ENCODE measurements at places on chromosomes 12 and 14. TPM values are rescaled to one million over a fixed set of nuclear protein-coding genes. Genes with fewer than 3 reads are reported as not detected.

Gene KRT72
- not detected for total RNA-seq

DNA sequence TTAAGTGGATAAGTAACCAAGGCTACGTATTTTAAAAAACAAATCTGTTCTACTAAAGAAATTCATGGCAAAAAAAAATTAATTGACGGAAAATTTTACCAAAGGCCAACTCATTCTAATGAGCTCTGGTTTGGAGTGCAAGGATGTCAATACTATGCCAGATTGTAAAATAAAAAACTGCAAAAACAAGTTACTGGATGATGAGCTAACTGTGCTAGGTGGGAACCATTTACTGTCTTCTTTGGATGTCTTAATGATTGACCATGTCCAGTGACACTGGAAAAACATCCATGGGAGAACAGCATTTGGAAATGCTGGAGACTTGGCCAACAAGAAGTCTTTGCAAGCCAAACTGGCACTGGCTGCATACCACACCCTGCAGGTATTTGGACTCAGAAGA, 41.6 kb downstream of the KITLG start:
- DNase-seq: no peak

DNA sequence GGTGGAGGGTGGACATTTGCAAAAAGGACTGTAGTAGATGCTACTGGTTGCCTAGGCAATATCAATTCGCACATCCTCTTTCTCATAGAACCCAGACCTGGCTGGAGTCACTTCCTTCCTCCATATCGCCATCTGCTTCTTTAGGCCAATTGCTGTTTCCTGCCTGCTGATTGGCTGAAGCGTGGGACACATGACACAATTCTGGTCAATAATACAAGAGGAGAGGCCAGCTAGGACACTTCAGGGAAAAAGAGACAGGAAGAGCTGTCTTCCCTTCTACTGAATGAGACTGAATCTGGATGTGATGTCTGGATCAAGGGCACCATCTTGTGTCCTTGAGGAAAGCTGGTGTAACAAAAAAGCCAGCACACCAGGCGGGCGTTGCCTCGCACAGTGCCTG, 53.8 kb downstream of the TRPV4 start:
- DNase-seq: no peak

Gene YARS2
- 43.1 TPM for total RNA-seq

Gene ARHGEF25
- 64.1 TPM for total RNA-seq

DNA sequence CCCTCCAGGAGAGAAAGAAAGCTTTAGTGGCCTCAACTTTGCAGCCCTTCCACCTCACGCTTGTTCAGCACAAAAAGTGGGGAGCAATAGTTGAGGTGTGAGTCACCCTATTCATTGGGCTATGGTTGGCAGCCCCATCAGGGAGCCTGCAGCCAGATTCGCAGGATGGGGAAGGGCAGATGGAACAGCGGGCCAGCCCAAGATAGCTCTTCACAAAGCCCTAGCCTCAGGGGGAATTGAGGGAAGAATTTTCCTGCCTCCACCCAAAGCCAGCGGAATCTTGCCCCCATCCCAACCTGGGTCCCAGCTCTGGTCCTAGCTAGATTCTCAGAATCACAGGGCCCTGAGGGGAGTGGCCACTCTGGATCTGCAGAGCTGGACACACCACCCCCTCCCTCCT, 3.6 kb upstream of the KRT5 start:
- DNase-seq: no peak

Gene ALDH2
- total RNA-seq: 13.0 TPM

Gene APOF
- not detected for total RNA-seq

DNA sequence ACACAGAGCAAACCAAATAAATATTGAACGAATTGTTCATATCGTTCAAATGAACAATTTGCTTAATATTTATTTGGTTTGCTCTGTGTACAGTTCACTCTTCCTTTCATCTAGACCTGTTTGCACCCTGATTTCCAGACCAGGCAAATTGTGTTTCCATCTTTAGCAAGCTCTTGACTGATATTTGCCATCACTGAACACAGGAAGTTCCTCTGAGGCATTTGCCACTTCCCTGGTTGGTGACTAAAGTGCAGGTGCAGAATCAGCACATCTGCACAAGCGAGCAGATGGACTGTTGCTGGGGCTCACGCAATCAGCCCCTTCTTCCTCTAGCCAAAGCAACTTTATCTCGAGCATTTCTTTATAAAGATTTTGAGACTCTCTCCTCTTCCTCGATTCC, 112.9 kb downstream of the DAAM1 start:
- DNase-seq: no peak

- no peak for DNase-seq
Observed at GRCh38 chr12:104604995-104605675, 148.4 kb downstream of the CHST11 start.

Gene RNASE7
- not detected for total RNA-seq

DNA sequence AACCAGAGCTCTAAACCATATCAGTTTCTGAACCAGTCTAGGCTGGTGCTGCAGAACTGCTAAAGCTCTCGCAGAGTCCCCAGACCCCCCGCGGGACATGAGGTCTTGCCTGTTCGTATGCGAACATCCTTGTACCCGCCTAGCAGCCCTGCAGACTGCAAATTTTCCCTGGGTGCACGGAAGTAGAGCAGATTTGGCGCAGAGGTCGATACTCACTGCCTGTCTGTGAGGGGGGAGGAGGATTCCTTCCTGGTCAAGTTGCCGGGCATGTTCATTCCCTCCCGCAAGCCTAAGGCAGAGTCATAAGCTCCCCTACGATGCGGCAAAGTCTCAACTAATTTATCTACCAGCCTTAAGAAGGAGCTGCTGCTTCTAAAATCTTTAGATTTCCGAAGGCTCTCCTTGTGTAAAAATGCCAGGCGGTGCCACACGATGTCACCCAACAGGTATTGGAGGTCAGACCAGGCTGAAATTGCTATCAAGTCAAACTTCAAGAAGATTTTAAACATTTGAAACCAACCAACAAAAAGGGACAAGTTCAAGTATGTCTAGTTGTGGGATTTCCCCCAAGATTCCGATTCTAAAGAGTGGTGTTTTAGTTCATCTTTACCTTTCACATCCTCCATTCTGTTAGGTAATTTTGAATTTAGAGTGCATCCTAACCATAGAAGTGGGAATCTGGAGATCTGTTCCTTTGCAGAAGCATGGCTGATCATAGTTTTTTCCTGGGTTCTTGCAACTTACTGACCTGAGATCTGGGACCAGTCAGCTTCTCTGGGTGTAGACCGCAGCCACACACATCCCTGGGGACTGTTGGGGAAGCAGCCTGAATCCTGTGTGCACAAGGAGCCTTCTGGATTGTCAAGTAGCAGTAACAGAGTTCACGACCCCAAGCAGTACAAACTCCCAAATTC, 1.6 kb upstream of the PAX9 start:
- no peak for DNase-seq

GRCh38 chr14:60723907-60724618, at the start of gene SIX4:
SIX4 (minus strand) TSS chr14:60724351; CDS start chr14:60724074, 277 bp downstream.
- peak; percentile 62 for DNase-seq

DNA sequence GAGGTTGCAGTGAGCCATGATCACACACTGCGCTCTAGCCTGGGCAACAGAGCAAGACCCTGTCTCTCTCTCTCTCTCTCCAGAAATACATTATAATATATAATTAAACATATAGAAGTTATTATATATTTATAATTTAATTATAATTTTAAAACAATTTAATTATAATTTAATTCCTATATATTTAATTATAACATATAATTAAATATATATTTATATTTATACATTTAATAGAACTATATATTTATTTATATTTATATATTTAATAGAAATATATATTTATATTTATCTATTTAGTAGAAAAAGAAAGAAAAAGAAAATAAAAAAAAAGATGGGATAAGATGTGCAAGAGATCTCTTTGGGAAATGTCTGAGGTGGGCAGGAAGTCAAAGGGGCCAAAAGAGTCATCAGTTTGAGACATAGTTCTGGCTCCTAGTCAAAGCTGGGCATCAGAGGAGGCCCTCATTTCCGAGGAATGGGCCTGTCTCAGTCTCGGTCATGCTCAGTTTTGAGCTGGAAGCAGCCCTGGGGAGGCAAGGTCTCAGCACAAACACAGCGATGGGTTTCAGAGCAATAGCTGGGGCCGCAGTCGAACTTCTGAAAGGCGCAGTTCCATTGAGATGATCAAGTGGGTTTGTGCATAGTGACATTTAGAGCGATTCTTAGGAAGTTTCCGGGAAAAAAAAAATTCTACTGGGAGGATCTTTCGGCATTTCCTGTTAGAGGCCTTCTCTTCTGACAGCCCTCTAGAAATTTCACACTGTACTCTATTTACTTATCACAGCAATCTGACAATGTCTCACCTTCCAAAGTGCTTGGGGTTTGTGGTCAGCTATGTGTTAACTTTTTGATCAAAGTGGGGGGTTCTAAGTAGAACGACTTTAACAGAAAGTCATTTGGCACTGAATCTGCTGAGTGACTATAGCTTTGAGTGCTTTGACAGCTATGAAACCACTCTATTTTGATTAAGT, 58.7 kb upstream of the GZMB start:
- DNase-seq: no peak

DNA sequence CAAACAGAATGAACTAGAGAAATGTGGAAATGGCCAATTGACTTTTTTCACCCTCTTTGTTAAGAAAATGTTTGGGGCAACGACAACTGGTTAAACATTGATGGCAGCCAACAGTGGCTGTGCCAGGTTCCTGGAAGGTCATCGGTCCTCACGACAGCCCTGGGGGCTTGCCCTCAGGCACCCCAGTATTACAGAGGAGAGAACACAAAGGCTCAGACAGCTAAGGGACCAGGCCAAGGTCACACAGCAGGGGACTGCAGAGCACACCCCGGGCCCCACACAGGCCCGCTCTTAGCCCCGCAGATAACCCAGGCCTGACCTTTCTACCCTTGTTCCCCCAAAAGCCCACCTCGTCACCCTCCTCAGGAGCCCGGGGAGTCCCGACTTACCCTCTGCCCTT, 1.3 kb downstream of the TRPV4 start:
- DNase-seq: no peak

- DNase-seq: no peak
Observed at GRCh38 chr14:89393222-89393745, 23.7 kb downstream of the FOXN3 start.

DNA sequence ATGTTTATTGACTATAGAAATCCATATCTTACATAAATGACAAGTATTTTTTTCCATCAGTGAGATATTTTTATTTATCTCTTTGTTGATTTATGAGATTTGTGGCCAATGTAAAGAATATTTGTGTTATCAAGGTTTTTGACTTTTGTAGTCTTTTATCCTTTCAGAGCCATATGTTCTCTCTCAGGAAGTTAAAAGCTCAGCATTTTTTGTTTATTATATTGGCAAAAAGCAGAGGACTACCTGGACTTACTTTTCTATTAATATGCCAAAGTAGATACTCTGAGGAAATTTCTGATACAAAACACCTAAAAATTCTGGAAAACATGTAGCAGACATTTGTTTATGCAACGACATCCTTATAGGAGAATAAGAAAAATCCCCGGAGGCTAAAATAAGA, 490.3 kb downstream of the SLC6A15 start:
- DNase-seq: no peak

Gene ASCL1
- total RNA-seq: 0.32 TPM

GRCh38 chr12:30755395-30755762, 628 bp upstream of the CAPRIN2 start:
- DNase-seq: no peak

Gene TMTC2
- total RNA-seq: 95.3 TPM

DNA sequence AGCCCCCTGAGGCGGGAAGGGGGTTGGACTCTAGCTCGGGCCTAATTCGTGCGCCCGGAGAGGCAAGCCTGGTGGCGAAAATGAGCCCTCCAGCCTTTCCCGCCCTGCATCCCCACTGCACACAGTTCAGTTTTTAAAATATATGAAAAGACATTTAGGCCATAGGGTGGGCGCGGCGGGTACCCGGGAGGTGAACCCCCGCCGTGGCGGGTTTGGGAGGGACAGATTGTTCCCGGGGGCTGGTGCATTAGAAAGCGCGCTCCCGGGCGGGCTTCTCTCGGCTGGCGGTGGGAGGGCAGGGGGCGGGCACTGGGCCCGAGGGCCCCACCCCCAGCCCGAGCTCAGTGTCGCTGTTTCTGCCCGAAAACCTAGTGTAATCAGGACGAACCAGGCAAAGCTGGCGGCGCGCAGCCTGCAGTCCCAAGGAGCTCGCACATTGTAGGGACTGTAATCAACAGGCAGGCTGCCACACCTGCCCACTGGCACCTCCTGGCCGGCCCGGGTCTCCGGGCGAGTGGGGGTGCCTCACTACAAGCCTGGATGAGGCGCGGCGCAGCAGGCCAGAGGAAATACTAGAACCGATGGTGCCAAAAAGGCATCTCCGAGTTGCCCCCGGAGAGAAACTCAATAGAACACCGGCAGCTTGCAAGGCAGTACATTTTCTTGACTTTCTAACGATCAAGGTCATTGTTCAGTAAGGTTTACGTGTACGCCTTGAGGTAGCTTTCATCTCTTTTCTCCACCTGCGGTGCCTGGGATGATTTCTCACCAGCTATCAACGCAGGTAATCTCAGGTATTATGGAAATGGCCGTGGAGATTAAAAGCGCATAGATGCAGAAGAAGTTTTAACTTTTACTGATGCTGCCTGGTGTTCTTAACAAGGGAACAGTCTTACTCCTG, 764 bp upstream of the SPTB start:
- no peak for DNase-seq

Gene ACOT4
- total RNA-seq: 1.6 TPM

DNA sequence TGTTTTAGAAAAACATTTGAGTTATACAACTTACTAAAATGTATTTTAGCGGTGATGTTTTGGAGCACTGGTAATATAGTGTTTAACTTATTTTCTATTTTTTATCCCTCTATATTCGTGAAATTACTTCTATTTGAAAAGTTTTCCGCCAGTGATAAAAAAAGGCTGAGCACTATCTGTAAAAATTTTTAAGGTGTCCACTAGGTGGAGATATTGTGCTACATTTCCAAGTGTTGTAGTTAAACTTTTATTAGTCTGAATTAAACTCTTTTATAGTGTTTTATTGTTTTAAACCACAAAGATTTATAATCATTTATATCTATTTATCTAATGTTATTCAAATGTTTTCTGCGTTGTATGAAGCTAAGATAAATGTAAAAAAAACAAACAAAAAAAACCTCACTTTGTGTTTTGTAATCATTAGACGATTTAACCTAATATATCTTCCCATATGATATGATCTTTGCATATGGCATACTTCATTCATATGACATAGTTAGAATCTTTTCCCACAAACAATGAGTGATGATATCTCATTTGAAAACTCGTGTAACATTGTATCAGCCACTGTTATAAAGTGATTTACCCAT, 11.8 kb downstream of the ALG10B start:
- no peak for DNase-seq

Gene POU6F1
- total RNA-seq: 4.3 TPM

GRCh38 chr12:67911789-67912188, 77.5 kb upstream of the IFNG-AS1 start:
- DNase-seq: no peak

- DNase-seq: no peak
Observed at GRCh38 chr12:72622556-72622955, 350.4 kb downstream of the TRHDE start.

DNA sequence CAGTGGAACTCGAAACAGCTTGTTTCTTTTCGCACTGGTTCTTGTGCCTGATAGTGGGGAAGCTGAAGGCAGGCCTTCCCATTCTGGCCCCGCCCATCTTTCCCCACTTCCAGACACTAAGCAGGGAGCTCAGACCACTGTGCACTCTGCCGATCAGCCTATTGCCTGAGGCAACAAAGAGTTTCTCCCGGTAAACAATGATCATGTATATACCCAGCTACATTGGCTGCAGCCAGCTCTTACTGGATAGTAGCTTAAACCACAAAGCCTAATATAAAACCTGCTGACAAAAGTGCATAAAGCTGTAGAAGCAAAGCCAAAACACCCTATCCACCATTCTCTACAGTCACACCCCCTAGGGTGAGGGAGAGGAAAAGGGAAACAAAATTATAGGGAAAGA, 24.7 kb upstream of the GLIPR1 start:
- no peak for DNase-seq

Gene ERO1A
- 87.4 TPM for total RNA-seq

- DNase-seq: no peak
Observed at GRCh38 chr12:29207120-29207519, 58.0 kb downstream of the FAR2 start.

Gene C12orf54
- 1.5 TPM for total RNA-seq
